ENCODE measurements at places on chromosomes 7 and 10. TPM values are rescaled to one million over a fixed set of nuclear protein-coding genes. Genes with fewer than 3 reads are reported as not detected.

- H3K4me3 ChIP-seq: no peak overlapping the region
- no peaks in the 10 kb centered on the region for H3K36me3 ChIP-seq
- peaks cover 2% of the 10 kb centered on the region for H3K4me1 ChIP-seq
- no peaks in the 10 kb centered on the region for H3K27me3 ChIP-seq
- DNase-seq: no peak
Observed at GRCh38 chr10:101441541-101442455, 87.8 kb downstream of the BTRC start.

GRCh38 chr7:24968165-24968564 is 11.8 kb downstream of the OSBPL3 start:
- H3K4me3 ChIP-seq: no peak overlapping the region
- no peaks in the 10 kb centered on the region for H3K27me3 ChIP-seq
- H3K27ac ChIP-seq: no peak overlapping the region

DNA sequence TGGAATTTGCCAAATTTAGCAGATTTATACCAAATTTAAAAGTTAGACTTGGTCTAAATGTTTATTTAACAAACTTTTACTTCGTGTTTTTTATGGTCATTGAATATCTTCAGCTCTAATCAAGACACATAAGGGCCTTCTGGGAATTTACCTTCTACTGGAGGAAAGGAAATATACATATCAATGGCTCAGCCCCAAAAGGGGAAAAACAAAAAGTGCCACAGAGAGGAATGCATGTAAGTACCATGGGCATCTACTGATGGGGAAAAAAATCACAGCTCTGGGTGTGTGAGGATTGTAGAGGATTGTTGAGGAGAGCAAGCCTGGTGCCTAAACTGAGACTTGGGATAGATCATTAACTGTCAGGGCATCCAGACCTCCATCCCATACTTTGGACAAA is 260.3 kb downstream of the SORCS1 start:
- H3K36me3 ChIP-seq: no peaks in the 10 kb centered on the region
- H3K27ac ChIP-seq: no peak overlapping the region
- no peaks in the 10 kb centered on the region for H3K4me1 ChIP-seq
- DNase-seq: no peak
- H3K27me3 ChIP-seq: no peaks in the 10 kb centered on the region
- H3K4me3 ChIP-seq: no peak overlapping the region

- H3K27ac ChIP-seq: no peak overlapping the region
- H3K4me1 ChIP-seq: peaks cover 15% of the 10 kb centered on the region
- H3K36me3 ChIP-seq: no peaks in the 10 kb centered on the region
- no peaks in the 10 kb centered on the region for H3K27me3 ChIP-seq
Observed at GRCh38 chr7:137006293-137006692, 137.8 kb downstream of the CHRM2 start.

- no peaks in the 10 kb centered on the region for H3K4me1 ChIP-seq
- H3K27ac ChIP-seq: no peak overlapping the region
- no peaks in the 10 kb centered on the region for H3K27me3 ChIP-seq
Observed at GRCh38 chr7:20917603-20918002, 130.9 kb upstream of the SP8 start.

GRCh38 chr7:4129481-4130122 is 552.5 kb upstream of the FOXK1 start:
- H3K27ac ChIP-seq: no peak overlapping the region
- no peak for DNase-seq
- H3K4me3 ChIP-seq: no peak overlapping the region
- H3K4me1 ChIP-seq: no peaks in the 10 kb centered on the region
- no peaks in the 10 kb centered on the region for H3K36me3 ChIP-seq

DNA sequence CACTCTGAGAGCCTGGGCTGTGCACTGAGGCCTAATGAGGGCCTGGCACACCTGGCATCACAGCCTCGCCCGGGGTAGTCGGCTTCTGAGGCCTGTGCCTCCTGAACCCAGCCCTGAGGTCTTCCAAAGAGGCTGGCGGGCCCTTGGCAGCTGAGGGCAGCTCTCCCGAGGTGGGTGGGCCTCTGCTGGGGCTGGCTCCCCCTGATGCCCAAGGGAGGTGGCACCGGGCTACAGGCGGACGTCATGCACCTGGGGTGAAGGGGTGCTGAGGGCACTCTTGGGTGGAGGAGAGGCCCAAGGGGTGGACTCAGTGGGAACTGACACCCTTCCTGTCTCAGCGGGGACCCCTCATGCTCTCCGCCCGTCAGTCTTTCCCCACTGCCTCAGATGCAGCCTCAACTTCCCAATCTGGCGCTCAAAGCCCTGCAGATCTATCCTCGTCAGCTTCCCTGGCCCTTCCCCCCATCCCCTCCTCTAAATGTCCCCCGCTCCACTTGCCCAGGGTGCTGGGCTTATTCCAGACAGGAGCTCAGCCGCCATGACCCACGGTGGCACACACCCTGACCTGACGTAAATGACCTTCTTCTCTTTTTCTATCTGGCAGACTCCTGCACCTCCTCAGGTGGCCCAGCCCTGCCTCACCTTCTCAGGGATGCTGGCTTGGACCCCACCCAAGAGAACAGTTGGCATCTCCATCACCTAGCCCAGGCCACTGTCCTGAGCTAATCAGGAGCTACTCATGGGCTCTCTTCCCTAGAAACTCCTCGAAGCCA is 38.2 kb downstream of the MYL10 start:
- no peaks in the 10 kb centered on the region for H3K4me1 ChIP-seq
- no peaks in the 10 kb centered on the region for H3K36me3 ChIP-seq
- H3K27me3 ChIP-seq: peaks cover 11% of the 10 kb centered on the region
- peak; percentile 75 for DNase-seq
- H3K4me3 ChIP-seq: no peak overlapping the region

- peaks cover 33% of the 10 kb centered on the region for H3K4me1 ChIP-seq
- H3K4me3 ChIP-seq: no peak overlapping the region
- H3K27me3 ChIP-seq: no peaks in the 10 kb centered on the region
- peak overlapping the region; percentile 21 for H3K27ac ChIP-seq
Observed at GRCh38 chr10:52485462-52485861, 171.4 kb downstream of the DKK1 start.

- H3K4me3 ChIP-seq: no peak overlapping the region
- H3K36me3 ChIP-seq: no peaks in the 10 kb centered on the region
- DNase-seq: no peak
- peaks cover 4% of the 10 kb centered on the region for H3K27me3 ChIP-seq
- H3K4me1 ChIP-seq: no peaks in the 10 kb centered on the region
Observed at GRCh38 chr10:48782386-48782785, 97.7 kb downstream of the WDFY4 start.

NAT16 gene
- not detected for total RNA-seq

TACC2 gene
- total RNA-seq: 5.0 TPM

CYP2E1 gene
- 1.8 TPM for total RNA-seq

NPC1L1 gene
- total RNA-seq: not detected

IDI2 gene
- not detected for total RNA-seq

ZNF804B gene
- total RNA-seq: not detected

Measured in osteoblast (primary cell).